ENCODE measurements at places on chromosomes 12 and 14.
A peak's percentile ranks its signal among the peaks of the same experiment; 100 is the strongest.

- no peak for DNase-seq
These were observed 7.7 kb upstream of the LTBP2 start for GRCh38 chr14:74619672-74620131.

GRCh38 chr12:130288206-130288605, 49.5 kb upstream of the PIWIL1 start:
- peak; percentile 23 for DNase-seq

DNA sequence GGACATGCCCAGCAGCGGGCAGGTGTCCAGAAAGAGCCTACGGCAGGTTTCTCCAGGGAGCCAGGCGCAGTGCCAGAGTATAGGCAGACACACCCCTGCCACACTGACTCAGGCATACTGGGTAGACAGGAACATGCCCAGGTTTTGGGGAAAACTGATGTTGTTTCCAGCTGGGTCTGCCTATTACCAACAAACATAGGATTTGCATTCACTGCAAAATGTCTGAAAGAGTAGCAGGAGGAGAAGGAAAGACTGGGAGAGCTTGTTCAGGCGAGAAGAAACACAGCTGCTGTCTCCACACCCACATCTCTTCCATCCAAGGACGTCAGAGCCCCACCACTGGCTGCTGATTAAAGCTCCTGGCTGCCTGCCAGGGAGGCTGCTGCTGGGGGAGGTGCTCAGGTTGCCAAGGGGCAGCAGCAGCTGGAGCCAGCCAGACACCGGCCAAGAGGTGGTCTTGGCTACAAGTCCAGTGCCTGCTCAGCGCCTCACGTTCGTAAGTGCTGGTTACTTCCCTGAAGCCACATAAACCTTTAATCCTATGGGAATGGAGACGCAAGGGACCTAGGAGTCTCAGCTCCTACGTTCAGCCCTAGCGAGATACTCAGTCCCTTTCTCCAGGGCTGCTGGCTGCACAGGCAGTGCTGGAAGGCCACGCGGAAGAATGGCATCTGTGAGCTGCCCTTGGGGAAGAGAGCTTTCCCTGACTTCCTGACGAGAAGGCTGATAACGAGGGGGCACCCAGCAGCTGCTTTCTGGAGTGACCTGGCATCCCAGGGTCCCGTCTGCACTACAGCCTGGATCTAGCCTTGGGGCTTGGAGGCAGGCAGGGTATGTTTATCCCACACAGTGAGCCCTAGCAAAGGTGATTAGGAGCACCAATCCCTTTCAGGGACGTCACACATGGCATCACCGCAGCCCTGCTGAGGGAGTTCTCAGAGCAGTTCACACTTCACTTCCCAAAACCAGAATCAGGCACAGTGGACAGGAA, 58.1 kb downstream of the PLEKHG3 start:
- peak; percentile 92 for DNase-seq

- no peak for DNase-seq
These were observed 1.1 kb downstream of the ATXN3 start for GRCh38 chr14:92105073-92105892.

DNA sequence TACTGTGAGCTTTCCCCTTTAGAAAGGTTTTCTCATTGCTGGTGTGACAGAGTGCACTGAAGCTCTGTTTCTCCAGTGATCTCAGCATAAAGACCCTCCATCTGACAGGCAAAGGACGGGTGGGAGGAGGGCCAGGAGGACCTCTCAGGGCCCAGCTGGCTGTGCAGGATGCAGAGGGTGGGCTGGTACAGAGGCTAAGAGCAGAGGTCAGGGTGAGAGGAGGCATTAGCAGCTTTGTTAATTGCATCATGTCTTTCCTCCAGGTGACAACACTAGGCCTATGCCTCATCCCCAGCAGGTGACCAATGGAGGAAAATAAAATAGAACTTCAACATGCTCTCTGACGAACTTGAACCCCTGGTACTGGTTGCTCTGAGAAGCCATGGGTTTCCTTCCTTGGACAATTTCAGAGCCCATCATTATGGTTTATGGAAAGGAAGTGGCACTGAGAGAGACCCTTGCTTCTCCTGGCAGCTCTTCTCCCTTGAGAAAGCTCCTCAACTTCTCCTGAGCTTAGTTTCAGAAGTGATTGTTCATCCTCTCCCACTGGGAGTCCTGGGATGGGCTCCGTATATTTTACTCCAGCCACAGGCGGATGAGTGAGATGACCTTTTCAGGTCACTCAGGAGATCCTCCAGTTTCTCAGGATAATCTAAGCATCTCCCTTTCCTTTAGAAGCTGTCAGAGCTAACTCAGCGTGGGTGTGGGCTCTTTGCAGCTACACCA, 45.8 kb upstream of the ATP23 start:
- no peak for DNase-seq

DNA sequence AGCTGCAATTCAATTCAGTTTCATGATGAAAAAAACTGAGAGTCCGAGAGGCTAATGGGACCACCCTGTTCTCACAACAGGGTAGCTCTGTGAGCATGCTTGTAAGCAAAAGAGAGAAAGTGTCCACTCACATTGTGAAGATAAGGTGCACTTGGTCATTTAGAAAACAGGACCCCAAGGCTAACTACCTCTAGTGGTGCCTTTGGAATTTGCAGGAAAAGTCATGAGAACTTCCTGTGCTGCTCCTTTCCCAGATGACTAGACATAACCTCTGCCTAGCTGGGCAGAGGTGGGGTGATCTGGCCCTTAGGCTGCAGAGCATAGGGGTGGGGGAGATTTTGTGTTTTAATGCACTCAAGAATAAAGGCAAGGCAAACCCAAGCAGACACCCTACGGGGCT, 118.9 kb downstream of the STAB2 start:
- DNase-seq = no peak

DNA sequence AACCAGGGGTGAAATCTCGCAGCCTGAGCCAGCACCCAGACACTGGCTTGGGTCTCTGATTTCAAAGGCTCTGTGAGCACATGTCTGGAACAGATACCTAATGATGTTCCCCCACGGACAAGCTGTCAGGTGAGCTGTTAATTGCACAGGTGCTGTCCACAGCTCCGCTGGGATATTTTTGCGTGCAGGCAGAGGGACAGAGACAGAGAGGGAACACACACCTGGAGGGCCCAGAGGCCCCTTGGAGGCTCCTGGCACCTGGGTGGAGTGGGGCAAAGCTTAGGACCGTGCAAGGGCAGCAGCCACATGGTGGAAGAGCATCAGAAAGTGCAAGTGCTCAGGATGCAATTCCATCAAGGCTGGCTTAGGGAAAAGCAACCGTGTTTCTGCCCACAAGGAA, 57.3 kb downstream of the ARL6IP4 start:
- DNase-seq = peak; percentile 45

- no peak for DNase-seq
These were observed 8.3 kb downstream of the TMTC2 start for GRCh38 chr12:82694970-82695369.

DNA sequence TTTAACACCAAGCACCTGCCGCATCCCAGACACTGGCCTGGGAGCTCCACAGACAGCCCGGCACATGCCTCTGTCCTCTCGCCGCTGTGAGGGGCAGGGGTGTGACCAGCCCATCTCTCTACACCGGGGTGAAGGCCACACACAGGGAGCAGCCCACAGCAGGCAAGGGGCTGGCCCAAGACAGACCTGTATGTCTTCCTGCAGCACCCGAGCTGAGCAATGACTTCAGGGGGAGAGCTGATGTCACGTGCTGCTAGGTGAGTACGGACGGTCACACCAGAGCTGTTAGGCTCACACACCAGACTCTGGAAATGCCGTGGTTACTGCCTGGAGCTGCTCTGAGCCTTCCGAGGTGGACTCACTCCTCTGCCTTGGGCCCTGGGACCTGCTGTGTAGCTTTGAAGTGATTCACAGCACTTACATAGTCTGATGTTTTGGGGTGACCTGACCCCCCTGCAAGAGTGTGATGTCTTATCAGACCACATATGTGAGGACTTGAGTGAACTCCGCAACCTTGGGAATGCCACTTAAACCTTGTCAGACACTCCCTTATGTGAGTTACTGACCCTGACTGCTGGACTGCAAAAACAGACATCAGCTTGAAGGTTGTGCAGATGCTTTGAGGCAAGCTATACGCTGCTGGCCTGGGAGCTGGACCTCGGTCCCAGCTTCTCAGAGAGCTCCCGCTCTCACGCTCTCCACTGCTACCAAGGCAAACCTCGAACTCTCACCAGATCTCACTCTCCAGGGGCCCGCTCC, 1.8 kb downstream of the XRCC3 start:
- DNase-seq = no peak

DNA sequence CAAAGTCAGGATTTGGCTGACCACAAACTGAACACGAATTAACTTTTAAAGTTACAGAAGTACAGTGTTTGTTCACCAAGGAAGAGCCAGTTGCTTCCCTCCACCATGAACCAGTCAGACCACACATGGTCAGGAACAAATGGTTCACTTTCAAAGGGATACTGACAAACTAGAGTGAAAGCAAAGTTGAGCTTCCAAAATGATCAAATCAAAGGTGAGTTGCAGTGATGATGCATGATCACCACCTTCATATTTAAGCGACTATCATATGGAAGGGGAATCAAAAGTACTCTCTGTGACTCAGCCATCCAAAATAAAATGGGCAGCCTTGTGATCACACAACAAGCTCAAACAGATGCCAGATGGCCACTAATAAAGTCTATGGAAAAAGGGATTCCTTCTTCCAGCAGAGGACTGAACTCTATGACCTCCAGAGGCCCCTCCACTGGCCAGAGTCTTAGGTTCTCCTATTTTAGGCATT, 13.1 kb downstream of the NT5DC3 start:
- DNase-seq = no peak

DNA sequence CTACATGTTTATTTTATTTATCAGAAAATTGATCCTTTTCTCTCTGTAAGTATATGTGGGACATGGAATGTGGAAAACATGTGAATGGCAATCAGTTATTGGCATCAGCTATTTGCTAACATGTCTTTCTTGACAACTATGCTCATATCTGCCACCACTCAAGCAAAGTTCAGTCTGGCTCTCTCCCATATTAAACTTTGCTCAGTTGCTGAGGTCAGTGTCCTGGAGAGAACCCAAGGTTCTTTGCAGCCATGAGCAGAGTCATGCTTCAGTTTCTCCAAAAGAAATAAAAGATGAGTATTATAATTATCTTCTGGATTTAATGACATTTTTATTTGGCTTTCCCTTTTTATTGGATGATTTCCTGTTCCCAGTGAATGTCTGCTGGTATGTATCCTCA, 42.6 kb downstream of the A2M start:
- no peak for DNase-seq

DNA sequence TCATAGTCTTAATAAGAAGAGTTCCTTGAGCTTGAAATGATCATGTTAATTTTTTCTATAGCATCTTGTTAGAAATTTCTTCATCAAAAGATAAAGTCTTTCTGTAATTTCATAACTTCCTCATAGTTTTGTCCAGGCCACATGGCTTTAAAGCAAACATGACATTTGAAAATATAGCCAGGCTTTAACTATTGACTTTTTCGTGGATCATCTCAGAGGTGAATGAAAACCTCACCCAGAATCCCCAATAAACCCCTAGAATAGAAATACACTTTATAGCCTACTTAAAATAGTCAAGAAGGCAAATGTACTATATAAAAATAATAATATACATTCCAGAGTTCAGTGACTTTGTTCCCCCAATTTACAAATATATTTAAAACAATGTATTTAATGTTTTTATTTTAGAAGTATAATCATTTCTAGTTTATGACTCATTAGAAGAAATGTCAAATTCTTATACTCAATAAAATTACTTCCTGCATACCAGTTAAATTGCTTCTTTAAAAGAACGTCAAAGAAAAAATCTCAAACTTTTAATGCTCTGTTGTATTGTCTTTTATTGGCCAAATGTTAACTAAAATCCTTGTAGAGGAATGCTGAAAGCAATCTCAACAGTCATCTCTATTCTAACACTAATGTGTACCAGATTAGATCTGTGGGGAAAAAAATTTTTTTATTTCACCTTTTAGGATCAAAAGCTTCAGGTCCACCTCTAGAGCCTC, 21.6 kb downstream of the EXOC5 start:
- no peak for DNase-seq
